ENCODE measurements at places on chromosomes 12 and 14.

DNA sequence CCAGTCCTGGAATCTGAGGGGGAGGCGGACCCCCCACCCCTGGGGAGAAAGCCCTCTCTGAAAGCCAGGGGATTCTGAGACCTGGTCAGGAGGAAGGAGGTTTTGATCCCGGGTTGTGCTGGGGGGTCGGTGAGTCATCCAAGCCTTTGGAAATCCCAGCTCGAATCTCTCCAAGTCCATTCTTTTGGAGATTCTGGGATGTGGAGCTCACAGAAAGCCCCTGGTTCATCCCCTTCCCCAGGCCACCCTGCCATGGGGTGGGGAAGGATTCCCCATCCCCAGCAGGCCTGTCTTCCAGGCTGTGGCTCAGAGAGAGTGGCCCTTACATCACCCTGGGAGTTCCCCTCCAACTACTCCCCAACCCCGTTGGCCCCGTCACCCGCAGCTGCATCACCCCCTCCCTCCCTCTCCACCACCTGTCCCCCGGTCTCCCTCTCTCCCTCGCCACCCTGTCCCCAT lies 14.3 kb downstream of the EXOC3L4 start:
- no peak for DNase-seq

DNA sequence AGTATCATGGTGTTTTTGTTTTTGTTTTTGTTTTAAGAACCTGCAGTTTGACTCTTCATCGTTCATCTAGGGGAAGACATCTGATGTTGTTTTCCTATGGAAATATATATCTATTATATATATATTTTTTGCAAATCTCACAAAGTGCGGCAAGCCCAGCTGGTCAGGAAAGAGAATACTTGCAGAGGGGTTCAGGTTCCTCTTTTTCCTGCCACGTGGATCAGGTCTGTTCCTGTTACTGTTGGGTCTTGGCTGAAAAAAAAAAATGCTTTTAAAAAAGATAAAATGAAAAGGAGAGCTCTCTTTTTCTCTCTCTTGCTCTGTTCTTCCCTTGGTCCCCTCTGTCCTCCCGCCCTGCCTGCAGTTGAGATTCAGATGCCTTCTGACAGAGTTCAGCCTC lies 179.4 kb upstream of the BCL2L14 start:
- no peak for DNase-seq

DNA sequence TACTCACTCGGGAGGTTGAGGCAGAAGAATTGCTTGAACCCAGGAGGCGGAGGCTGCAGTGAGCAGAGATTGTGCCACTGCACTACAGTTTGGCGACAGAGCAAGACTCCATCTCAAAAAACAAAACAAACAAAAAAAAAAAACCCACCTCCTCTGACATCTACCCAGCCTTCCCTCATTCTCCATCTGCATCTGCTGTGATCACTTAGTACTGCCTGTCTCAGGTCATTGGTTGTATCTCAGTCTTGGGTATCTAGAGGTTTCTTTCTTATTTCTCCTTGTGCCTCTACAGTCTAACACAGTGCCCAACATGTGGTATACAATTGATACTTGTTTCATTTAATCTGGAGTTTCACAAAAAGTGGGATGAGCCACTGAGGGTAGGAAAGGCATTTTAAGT lies 5.3 kb downstream of the LTBP2 start:
- DNase-seq = no peak

GRCh38 chr14:105034315-105035039 lies 13.6 kb upstream of the CDCA4 start:
- no peak for DNase-seq

DNA sequence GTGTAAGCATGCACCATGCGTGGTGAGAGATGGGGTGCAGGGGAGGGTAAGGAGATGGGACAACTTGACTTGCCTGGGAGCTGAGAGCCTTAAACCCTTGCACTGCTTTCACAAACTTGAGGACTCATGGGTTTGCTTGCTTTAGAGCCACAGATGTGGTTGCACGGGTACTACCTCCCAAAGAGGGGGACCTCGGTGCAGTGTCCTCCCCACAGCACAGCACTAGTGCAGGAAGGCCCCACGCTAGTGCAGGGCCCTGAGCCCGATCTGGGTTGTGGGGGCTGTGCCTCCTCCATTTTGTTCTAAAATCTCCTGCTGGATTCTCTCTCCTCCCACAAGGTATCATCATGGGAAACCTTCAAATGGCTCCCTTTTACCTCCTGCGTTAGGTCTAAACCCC lies 11.2 kb downstream of the KRT72 start:
- DNase-seq = no peak

- DNase-seq = no peak
These were observed 124.5 kb downstream of the PTPRO start for GRCh38 chr12:15446807-15447206.

- no peak for DNase-seq
These were observed 84.7 kb downstream of the SAMD4A start for GRCh38 chr14:54651649-54652048.
